NCI-H2081 (cell line): ENCODE measurements at places on chromosomes 11 and 22.

- DNase-seq, result no peak
Observed at GRCh38 chr11:44463751-44464150, 101.7 kb upstream of the CD82 start.

DNA sequence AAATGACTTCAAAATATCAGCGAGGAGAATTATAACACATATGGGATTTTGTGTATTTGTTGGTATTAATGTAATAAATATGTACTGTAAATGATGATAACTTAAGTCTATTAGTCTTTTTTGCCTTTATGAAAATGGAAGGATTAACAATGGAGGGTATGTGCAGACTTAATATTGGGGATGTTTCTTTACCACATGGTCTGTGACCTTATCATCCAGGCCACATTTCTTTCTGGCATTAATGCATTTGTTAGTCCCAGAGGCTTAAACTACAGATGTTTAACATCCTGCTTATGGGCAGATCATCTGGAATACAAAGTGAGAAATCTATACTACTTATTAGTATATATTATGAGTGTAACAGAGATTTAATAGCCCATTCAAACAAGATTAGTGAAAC is 64.6 kb downstream of the SOX6 start:
- no peak for DNase-seq

DNA sequence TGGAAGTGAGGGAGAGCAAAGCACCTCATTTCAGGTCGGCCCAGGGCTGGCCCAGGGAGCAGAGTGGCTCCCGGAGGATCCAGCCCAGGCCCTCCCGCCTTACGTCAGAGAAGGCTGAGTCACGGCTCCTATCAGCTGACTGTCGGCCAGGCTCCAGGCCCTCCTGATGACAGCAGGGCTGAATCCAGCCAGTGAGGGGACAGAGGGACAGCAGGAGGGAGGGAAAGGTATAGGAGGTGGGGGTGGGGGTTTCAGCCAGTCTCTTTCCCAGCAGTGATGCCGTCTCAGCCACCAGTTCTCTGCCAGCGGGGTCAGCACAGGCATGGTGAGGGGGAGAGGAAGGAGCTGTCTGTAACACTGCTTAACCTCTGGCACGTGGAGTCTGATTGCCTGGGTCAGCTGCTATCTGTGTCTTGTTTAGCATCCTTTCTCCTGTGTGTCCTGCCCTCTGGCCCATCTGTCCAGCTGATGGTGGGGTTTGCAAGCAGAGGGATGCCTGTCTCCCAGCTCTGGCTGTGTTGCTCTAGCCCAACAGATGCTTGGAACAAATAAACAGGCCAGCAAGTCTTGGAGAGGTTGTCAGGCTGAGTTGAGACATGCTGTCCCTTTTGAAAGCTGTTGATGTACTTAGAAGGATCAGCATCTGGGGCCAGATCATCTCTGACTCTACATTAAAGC is 74.0 kb downstream of the ADAMTS15 start:
- no peak for DNase-seq

DNA sequence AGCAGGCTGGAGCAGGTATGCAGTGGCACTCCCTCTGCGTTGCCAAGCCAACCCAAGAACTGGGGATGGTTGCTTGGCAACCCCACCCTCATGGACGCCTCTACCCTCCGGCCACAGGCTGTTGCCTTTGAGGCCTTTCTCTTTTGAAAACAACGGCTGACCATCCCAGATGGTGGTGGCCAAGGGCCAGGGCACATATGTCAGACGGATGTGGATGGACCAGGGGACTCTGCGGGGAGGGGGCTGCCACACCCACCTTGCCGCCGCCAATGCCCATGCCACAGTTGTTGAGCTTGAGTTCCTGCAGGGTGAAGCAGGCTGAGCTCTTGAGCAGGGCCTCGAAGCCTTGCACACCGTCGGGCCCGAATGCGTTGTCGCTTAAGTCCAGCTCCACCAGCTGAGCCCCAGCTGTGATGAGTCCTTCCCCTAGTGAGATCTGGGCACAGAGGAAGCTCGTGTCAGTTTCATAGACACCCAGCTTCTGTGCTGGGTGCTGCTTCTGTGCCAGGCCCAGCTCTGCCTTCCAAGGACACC is 21.5 kb downstream of the RANGAP1 start:
- DNase-seq, result no peak

DNA sequence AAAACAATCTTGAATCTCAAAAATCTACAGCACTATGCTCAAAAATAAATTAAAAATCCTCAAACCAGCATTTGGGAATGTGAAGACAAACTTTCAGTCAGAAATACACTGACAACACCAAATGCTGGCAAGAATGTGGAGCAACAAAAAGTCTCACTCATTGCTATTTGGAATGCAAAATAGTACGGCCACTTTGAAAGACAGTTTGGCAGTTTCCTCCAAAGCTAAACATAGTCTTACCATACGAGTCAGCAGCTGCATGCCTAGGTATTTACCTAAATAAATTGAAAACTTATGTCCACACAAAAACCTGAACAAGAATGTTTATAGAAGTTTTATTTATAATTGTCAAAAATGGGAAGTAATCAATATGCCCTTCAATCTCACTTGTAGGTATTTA is 904.2 kb upstream of the LRRC4C start:
- no peak for DNase-seq

- no peak for DNase-seq
Observed at GRCh38 chr11:58192229-58192628, 3.4 kb downstream of the OR9Q2 start.

- DNase-seq, result no peak
Observed at GRCh38 chr11:27354359-27354965, 8.6 kb downstream of the CCDC34 start.

DNA sequence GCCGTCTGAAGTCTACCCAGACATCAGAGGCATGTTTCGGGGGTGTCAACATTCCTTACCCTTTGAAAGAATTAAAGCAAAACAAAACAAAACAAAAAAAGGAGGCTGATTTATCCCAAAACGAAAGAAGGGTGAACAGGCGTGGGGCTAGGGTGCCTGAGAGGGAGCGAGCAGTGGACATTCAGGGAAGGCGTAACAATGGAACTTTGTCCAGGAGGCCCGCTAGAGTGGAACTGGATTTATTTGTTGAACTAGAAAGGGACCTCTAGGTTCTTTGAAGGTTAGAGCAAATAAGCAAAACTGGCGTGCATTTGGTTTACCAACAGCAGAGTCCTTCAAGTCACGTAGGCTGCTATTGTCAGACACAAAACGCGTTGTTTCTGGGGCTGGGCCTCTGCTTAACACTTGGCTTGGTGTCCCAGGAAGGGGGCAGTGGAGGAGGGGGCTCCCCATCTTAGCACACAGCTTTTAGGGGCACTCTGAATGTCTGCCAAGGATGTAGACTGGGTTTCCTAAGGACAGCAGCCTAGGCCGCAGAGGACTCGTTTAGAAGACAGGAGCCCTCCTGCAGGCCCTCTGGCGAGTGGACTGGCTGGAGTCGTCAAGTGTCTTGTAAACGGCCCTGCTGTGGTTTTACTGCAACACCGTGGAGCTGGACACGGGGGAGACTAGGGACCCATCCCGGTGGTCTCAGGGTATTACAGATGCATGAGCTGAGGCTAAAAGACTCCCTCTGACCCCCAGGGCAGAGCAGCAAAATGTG is 203.7 kb upstream of the SORL1-AS1 start:
- no peak for DNase-seq

GRCh38 chr11:132683602-132684001 is 848.7 kb downstream of the OPCML start:
- DNase-seq, result no peak

GRCh38 chr22:23803001-23803819 is 16.4 kb downstream of the SMARCB1 start:
- DNase-seq, result no peak

DNA sequence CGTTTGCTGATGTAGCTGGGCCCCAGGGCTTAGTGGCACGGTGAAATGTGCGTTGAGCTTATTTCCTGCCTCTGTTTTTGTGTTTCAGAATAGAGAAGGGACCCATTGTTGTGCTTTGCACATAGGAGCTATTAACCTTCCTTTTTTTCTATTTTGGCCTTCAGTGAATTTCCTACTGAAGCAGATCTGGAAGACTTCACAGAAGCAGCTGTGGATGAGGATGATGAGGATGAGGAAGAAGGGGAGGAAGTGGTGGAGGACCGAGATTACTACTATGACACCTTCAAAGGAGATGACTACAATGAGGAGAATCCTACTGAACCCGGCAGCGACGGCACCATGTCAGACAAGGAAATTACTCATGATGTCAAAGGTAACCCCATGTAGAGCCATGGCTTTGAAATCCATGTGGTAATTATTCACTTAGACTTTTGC is 37.4 kb upstream of the ST14 start:
- DNase-seq, result no peak
